ENCODE measurements at places on chromosomes 4 and X. TPM values are rescaled to one million over a fixed set of nuclear protein-coding genes. Genes with fewer than 3 reads are reported as not detected.

The IGSF1 gene
- total RNA-seq: not detected

The DRD5 gene
- total RNA-seq: not detected

- no peak for DNase-seq
Observed at GRCh38 chr4:88597970-88598660, 5.8 kb downstream of the HERC3 start.

The ZNF711 gene
- total RNA-seq: 0.45 TPM

DNA sequence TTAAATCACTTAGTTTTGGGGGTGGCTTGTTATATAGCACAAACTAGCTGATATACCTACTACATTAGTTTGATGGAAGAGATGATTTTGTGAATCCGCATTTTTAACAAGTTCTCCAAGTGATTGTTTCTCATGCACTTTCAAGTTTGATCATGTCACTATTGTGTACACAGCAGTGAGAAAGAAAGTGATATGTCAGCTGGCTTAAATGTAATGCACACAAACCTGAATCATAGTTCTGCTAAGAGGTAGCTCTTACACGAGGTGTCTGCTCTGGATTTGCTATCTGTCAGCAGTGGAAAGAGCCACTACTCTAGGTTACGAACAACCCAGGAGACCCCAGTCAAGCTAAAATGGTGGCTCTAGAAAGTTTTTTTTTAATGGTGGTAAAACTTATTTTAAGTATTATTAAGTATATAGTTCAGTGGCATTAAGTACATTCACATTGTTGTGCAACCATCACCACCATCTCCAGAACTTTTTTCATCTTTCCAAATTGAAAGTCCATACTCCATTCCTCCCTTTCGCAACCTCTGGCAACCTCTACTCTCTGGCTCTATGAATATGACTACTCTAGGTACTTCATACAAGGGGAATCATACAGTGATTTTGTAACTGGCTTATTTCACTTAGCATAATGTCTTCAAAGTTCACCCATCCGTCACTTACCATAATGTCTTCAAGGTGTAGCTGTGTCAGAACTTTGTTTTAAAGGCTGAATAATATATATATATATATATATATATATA is 147.3 kb downstream of the HS6ST2 start:
- no peak for DNase-seq

DNA sequence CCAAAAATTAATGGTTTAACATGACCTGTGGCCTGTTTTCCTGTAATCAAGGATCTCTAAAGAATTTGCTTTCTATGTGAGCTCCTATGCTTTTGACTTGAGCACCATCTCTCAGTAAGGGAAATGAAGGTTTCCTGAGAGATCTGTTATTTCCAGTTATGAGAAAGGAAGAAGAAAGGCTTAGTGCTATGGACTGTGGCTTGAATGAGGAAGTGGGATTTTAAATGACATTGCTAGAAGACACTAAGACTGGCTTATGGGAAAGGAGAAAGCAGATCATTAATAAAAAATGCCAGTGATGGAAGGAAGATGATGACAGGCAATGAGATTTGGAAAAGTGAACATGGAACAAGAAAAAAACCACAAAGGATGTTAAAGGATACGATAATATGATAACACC is 285.4 kb downstream of the OPHN1 start:
- DNase-seq: no peak

- no peak for DNase-seq
Observed at GRCh38 chr4:26473893-26474292, 16.4 kb downstream of the CCKAR start.

GRCh38 chr4:77045490-77045889 is 30.3 kb downstream of the CCNI start:
- DNase-seq: no peak

- no peak for DNase-seq
Observed at GRCh38 chr4:16196482-16197393, 29.5 kb downstream of the TAPT1 start.

- no peak for DNase-seq
Observed at GRCh38 chr4:71872221-71872620, 88.3 kb upstream of the GC start.

GRCh38 chrX:135384161-135384836 is 37.4 kb upstream of the SMIM10L2A start:
- no peak for DNase-seq
